ENCODE measurements at places on chromosomes 5 and 9.

DNA sequence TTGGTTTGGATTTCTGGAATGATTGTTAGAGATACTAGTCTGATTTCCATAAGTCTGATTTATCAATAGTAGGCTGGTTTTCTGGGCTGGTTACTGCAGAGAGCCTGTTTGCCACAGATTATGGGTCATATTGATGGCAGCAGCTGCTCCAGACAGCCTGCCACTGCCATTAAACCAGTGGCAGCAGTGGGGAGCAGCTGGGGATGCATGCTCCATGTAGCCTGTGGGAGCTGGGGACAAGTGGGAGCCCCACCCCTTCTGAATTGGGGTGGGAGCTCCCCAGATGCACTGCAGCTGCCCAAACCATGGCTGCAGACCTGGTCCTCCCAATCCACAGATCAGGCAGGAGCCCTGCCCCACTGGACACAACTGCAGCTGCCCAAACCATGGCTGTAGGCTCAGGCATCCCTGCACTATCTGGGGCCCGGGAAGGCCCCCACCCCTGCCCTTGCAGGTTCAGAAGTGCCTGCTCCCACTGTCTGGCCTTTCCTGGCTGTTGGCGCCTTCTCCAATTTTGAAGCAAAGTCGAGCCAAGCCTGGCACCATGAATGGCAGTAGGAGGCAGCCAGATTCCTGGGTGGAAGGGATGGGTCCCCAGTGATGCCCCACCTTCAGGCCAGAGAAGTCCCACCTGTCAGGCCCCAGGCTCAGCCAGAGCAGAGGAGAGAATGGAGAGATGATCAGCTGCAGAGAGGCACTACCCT, 402.9 kb upstream of the TYRP1 start:
- no peak for DNase-seq

GRCh38 chr5:119355244-119355638, 578 bp upstream of the TNFAIP8 start:
- DNase-seq, result no peak

DNA sequence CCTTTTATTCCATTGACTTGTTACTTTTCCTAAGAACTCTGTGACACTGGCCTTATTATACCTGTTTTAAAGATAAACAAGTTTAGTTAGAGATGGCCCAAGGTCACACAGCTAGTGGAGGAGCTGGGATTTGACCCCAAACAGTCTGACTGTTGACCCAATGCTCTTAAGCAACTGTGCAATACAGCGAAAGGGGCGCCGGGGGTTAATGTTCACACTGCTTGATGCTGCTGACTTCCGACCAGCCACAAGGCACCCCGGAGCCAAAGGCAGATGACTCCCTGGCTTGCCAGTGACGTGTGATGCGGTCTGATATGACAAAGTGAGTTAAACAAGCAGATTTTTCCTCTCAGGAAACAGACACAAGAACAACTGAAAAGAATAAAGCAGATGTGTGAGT, 23.9 kb downstream of the PIK3R1 start:
- DNase-seq, result peak; percentile 53

GRCh38 chr9:36937951-36938350, 96.1 kb downstream of the PAX5 start:
- no peak for DNase-seq

DNA sequence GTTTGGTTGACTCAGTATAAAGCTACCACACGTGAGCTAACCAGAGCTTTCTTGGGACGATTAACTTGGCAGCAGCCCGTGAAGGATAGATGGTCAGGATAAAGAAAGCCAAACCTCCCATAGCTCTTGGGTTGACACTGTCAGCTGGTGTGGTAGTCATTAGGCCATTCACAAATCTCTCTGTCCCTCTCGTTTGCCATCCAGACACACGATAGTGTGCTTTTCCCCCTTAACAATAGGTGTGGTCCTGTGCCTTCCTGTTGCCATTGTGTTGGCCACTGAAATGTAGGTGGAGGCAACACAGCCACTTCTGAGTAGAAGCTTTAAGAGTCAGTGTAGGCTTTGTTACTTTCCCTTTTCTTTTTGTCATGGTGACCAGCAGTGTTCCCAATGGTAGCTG, 11.7 kb downstream of the OR13J1 start:
- DNase-seq, result no peak

DNA sequence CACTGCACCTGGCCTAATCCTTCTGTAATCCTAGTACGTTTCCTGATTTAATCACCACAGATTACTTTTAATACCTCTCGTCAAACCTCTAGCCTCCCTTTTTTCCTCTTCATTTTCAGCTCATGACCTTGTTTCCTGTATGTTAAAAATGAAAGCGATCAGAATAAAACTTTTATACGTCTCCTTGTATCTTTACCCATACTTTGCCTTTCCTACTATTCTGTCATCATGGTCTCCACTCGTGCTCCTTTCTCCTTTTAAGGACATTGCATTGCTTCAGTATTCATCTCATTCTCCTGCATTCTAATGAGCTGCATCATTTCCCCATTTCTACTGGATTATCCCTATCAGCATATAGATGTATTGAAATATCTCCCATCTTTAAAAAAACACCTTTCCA, 8.5 kb downstream of the CDC42SE2 start:
- no peak for DNase-seq

- no peak for DNase-seq
Measured at GRCh38 chr9:137878146-137878941, 762 bp downstream of the CACNA1B start.

DNA sequence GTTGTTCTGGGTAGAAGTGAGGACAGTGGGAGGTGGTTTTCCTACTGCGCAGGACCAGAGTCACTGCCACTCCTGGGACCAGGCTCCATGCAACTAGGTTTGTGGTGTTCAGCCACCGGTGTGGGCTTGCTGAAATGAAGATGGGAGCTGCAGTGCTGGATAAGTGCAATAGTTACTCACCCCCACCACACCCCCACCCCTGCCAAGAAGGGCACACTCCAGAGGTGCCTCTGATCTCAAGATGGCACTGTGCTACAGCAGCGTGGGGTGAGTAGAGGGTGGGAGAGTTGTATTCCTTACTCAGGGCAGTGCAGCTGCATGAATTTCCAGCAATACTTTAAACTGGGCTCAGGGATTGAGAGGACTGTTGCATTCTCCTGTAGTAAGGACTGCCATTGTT, 187.4 kb upstream of the TLX3 start:
- no peak for DNase-seq

- DNase-seq, result no peak
Measured at GRCh38 chr5:121500310-121500709, 351.4 kb upstream of the FTMT start.

DNA sequence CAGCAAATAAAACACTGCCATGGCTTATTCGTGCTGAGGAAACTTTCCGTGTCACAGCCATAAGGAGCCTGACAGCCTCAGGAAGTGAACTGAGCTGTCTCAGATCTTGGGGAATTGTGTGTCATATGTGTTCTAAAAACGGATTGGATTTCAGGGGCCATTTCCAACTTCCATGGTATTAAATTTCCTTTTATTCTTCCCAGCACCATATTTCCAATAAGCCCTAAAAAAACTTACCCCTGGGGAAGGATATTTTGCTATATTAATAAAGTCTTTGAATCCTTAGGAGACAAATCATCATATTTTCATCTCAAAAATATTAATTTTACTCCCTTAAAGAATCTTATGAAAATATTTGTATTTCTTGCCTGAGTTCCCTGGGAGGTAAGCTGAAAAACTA, 93.9 kb downstream of the LHFPL2 start:
- DNase-seq, result no peak

DNA sequence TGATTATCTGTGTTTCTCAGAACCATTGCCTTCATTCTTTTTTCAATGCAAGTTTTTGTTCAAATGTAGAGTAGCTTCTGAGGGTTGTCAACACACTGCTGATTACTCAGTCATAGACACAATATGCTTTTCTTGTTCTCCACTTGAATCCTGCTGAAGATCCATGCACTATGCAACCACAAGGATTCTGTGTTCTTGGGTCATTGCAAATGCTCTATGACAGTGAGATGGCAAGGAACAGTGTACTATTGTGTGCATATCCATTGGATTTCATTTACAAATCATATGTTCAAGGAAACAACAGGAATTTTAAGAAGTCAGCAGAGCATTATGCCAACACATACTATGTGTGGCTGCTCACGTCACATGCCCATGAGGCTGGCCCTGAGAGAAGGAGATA, 1590.2 kb downstream of the EFNA5 start:
- DNase-seq, result no peak

DNA sequence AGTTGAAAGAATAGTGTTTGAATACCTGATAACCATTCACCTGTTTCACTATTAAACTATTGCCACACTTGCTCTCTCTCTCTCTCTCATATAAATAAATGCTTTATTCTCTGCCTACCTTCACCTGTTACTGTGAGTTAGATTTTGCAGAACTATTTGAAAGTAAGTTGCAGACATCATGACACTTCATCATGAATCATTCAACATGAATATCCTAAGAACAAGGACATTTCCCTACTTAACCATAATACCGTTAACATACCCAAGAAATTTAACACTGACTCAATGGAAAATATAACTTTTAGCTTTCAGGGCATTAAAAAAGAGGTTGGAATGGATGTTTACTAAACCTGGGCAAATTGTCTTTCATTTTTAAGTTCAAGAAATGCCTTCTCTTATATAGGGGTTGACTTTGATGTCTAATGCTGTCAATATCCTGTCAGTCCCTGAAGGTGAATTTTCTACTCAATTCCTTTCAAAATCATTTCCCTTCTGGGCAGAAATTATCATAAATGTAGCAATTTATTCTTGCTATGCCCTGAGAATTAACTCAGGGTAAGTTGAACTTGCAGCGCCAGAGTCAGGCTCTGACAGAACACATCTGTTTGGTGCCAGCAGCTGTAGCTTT, 582.6 kb upstream of the TLE4 start:
- DNase-seq, result no peak

DNA sequence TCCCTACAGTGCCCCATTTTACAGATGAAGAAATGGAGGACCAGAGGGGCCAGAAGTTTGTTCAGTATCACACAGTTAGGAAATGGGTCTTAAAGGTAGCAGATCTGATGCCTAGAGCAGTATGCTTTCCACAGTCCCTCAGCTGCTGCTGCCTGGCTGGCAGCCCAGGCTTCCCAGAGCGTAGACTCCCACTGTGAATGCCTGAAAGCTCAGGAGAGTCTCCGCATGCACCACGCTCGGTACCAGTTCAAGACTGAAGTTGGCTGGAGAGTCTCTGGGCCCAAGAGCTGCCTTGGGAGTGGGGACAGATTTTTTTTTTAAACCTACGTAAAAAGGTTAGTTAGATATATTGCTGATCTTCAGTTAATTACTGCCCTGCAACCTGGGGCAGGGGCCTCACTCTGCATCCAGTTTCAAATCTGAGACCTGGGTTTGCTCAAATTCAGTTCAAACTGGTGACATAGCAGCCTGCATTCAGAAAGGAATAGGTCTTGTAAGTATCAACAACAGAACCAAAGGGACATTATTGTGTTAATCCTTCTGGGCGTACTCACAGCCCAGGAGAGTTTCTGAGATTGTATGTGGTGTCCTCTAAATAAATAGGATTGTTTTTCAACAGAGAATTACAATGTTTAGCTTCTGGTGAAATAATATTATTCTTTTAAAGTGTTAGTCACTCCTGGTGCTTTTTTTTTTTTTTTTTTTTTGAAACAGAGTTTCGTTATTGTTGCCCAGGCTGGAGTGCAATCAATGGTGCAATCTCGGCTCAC, 8.3 kb downstream of the NANS start:
- no peak for DNase-seq

DNA sequence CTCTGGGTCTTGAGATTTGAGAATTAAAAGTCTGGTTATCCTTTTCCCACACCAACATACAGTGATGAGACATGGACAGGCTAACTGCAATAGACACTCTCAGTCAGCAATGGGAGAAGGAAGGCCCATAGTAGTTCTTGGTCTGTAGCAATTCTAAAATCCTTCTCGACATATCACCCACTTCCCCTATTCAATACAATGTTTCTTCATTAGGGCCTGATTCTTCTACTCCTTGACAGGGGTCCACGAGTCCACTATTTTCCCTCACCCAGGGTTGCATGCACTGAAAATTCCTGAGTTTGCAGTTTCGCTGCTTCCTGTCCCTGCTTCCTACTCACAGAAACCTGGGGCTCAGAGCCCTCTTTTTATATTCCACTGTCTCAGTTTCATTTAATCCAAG, 402.8 kb downstream of the MAT2B start:
- DNase-seq, result no peak

DNA sequence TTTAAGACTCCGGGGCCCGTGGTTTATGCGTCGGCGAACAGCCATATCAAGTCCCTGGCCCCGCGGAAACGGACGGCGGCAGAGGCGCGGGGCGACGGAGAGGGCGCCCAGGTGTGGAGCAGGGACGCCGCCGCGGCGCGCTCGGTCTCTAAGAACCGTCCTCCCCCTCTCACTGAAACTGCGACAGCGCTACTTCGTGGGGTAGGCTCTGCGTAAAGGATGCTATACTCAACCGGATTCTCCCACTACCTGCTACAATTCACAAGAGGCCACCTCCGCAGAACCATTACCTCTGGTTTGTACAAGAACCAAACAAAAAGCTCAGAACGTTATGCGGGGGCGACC, 404 bp downstream of the MRNIP start:
- DNase-seq, result peak; percentile 33

GRCh38 chr9:14063756-14064155, 250.2 kb downstream of the NFIB start:
- DNase-seq, result no peak

GRCh38 chr9:73154722-73155121, 3.1 kb downstream of the ANXA1 start:
- no peak for DNase-seq

- no peak for DNase-seq
Measured at GRCh38 chr9:22114956-22115355, 105.9 kb upstream of the CDKN2B start.

DNA sequence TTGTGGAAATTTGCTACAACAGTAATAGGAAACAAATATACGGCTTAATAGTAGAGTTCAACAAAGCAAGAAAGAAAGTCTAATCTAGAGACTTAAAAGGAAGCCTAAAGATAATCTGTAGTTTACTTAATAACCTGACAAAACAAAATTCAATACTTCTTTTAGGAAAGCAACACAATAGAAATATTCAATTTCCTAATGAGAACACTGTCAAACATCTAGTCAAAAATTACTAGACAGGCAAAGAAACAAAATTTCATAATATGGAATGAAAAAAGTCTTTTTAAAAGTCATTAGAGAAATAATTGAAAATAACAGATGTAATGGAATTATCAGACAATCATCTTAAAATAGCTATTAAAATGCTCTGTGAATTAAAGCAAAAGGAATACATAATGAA, 692.5 kb upstream of the ADAMTS16 start:
- DNase-seq, result no peak

- DNase-seq, result peak; percentile 11
Measured at GRCh38 chr9:89234205-89235067, 55.8 kb upstream of the SHC3 start.
